ENCODE measurements at places on chromosomes 2 and 18.
A peak's percentile ranks its signal among the peaks of the same experiment; 100 is the strongest.

GRCh38 chr2:225649274-225649673 lies 249.8 kb downstream of the NYAP2 start:
- DNase-seq = no peak

GRCh38 chr2:128607911-128608506 lies 289.3 kb upstream of the HS6ST1 start:
- no peak for DNase-seq

- DNase-seq = no peak
Observed at GRCh38 chr2:241739177-241739576, 4.7 kb downstream of the D2HGDH start.

DNA sequence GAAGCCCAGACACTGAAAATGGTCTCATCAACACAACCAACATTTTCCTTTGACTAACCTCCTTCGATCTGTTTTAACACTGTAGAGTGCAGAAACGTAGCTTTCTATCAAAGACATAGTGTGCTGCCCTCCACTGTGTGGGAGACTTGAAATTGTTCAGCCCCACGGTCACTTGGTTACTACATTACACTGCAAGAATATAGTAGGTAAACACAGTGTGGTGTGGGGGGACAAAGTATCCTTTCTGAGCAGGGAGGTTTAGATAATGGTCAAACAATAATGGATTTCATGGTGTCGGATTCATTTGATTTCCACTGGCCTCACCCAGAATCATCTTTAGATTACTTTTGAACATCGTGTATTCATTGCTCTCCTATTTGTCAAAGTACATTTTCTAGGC lies 181.0 kb downstream of the ERBB4 start:
- no peak for DNase-seq

DNA sequence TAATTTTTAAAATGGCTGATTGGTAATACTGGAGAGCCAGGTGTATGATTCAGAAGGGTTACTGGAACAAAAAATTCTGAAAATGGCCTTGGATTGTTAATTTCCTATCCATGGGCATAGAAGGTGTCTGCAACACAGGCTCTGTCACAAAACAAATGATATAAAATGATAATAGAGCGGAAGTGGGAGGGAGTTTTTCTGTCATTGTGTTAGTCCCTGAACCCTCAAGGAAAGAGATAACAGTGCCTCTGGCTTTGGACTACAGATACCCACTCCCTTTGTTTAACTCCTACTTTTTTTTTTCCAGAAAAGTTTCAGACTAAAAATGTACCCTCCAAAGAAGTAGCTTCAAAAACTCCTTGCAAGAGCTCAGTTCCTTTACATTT lies 28.0 kb upstream of the YES1 start:
- DNase-seq = no peak

- DNase-seq = no peak
Observed at GRCh38 chr18:61785588-61785987, 107.2 kb downstream of the RNF152 start.

DNA sequence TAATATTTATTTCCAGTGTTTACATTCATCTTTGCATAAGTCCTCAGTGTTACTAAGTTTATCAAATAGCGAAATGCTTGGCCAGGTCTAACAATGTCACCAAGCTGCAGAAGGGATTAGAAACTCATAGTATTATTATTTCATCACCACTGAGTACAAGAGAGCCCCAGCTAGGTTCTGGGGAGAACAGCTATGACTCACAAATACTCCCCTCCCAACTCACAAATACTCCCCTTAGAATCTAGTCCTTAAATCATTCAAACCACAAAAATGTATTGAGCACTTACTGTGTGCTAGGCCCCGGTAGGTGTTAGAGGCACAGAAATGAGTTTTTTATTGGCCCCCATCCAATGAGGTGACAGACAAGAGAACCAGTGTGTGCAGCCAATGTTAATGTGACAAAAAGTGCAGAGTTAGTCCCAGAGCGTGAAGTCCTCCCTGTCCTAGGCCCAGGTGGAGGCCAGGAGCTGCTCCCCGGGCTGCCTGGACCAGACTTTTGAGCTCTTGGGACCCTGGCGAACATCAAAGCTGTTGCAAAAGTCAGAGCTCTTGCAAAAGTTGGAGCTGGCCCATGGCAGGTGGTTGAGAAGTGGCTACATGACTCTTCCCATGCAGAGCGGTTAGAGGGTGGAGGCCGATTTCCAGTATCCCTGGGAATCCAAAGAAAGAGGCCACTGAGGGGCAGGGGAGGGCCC lies 9.8 kb downstream of the STEAP3 start:
- no peak for DNase-seq

DNA sequence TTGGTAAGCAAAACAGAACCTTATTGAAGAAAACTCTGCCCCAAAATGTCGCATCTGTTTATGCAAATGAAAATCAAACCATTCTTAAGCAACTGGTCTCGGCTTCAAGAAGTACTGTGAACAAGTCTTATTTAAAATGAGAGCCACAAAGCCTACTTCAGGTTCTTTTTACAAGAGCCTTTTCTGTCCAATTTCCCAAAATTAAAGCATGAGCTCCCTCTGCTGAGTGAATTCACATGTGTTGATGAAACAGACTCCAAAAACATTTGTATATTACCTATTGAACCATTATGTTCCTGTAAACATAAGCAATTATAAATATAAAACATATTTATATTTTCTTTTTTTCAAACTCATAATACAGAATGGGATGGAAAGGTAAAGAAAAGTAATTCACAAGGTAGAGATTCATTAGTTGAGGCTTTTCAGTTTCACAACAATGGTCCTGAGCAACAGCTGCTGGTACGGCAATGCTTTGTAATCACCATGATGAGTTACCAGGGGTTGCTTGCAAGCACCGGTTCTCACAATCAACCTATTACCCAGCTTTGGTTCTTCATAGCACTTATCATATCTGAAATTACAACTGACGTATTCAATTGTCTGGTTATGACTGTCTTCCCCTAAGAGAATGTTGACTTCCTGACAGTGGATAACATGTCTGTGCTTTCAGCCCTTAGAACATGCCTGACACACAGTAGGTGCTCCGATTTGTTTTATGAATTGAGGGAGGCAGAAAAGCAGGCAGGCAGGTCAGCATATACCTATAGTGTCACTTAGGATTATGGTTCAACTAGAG lies 108.4 kb upstream of the BZW1 start:
- DNase-seq = no peak

- DNase-seq = no peak
Observed at GRCh38 chr2:134216152-134216829, 37.6 kb upstream of the MGAT5 start.

DNA sequence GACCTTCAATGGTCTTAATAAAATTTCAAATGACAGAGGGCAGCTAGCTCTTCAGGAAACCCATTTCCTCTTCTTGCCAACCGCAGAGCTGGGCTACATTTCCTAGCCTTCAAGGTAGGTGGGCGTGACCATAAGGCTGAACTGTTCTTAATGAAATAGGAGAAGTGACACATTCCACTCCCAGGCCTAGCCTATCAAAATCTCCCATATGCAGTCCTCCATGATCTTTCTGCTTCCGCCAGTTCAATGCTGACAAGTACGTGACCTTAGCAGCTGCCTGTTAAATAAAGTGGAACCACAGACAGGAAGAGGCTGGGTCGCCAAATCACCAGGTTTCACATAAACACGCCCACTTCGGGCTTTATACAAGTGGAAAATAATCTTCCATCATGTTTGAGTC lies 13.2 kb downstream of the SERPINE2 start:
- DNase-seq = peak; percentile 39

DNA sequence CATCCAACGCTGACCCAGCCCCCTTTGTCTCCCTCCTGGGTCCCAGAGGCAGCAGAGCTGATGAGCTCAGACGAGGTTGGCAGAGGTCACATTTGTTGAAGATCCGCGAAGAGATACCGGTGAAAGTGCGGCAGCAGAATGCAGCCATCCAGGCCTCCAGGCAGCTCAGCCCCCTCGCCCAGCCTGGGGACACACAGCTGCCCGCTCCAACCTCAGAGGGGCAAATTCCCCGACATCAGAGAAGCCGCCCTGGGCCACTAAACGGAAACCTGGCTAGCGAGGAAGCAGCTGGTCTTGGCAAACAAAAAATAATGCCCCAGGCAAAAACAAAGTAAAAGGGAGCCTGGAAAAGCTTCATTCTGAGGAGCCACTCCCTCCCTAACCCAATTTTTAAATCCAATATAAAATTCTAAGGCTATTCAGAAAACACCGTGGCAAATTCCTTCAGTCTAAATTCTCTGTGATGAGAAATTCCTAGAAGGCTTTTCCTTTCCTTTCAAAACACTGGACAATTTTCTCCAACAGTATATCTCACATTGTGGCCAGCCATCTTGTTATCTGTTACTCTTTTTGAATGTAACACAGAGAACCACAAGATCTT lies 262.4 kb downstream of the SS18 start:
- no peak for DNase-seq

DNA sequence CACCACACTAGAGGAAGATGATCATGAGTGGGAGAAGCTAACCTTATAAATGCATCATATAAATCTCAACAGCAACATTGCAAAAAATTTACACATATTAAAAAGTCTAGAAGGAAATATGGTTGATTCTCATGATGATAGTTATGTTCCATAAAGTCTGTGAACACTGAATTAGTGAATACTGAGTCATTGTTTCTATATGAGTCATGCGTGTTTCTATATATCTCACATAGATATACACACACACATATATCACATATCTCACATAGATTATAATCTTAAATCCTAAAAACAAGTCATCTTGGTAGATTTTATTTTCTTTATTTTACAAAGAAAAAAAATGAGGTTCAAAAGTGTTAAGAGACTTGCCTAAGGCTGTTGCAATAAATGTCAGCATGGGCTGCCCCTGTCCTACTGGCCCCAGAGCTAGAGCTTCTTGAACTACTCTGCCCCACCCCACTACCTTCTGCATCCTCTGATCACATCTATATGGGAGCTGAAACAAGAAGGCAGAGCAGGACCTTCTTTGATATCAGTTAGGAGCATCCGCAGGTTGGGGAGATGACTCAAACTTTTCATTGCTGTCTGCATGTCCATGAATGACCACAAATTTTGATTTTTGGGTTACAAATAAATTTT lies 81.8 kb upstream of the ADAM23 start:
- no peak for DNase-seq
